ENCODE measurements at places on chromosomes 1 and 21. TPM values are rescaled to one million over a fixed set of nuclear protein-coding genes. Genes with fewer than 3 reads are reported as not detected.

DNA sequence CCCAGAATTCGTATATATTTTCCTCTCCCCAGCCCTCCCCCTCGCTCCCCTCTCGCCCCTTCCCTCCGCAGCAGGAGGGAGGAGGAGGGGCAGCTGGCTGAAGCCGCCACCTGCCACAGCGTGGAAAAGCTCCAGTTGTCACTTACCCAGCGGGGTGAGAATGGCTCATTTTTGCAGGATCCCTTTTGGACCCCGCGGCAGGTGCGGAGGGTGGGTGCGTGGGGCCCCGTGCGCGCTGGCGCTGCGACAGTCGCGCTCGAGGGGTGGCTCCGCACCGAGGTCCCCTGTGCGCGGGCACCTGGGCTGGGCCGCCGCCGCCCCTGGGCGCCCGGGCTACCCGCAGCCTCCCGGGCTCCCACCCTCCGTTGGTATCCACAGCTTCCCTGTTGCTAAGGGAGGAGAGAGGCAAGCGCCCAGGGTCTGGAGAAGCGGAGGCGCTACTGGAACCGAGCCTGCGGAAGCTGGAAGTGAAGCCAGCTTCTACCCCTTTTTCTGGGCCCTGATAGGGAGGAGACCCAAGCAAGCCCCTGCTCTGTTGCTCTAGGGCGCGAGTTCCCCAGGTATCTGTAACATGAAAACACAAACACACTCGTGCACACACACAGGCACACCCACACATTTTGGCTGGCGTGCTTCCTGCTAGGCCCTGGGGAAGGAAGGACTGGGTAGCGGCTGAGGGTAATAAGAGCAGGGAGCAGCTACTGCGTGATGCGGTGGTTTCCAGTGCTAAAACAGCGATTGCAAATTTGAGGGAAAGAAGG, at the start of gene ERICH3:
Gene ERICH3 (minus strand): TSS at position 442 of the 761 bp plus-strand sequence. CDS start 273 bp downstream, at position 169.
- DNase-seq = peak; percentile 4

- DNase-seq = no peak
Observed at GRCh38 chr21:26421724-26422123, 151.4 kb downstream of the CYYR1 start.

Gene BEND5
- total RNA-seq = 12.5 TPM

Gene HTR1D
- not detected for total RNA-seq

- no peak for DNase-seq
Observed at GRCh38 chr1:151859891-151860293, 6.4 kb upstream of the THEM5 start.

GRCh38 chr1:48203287-48203900, 19.1 kb upstream of the SLC5A9 start:
- DNase-seq = no peak

DNA sequence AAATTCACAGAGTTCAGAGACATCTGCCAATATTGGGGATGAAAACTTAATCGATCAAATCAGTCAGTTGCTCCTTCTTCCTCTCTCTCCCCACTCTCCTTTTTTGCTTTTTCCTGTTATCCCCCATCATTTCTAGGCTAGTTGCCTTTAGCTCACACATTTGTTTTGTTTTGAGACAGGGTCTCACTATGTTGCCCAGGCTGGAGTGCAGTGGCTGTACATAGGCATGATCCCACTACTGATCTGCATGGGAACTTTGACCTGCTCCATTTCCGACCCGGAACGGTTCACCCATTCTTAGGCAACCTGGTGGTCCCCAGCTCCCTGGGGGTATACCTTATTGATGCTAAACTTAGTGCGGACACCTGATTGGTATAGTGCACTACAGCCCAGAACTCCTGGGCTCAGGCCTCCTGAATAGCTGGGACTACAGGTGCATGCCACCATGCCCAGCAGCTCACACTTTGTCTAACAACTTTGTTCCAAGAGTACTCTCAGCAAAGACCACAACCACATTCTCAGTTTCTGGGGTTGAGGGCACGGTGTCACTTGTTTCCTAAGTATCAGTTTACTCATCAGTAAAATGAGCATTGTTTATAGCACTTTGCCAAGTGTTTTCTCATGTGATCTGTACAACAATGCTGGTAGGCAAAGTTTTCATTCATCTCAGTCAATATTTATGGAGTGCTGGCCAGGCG, 6.7 kb upstream of the ELOA start:
- DNase-seq = no peak

DNA sequence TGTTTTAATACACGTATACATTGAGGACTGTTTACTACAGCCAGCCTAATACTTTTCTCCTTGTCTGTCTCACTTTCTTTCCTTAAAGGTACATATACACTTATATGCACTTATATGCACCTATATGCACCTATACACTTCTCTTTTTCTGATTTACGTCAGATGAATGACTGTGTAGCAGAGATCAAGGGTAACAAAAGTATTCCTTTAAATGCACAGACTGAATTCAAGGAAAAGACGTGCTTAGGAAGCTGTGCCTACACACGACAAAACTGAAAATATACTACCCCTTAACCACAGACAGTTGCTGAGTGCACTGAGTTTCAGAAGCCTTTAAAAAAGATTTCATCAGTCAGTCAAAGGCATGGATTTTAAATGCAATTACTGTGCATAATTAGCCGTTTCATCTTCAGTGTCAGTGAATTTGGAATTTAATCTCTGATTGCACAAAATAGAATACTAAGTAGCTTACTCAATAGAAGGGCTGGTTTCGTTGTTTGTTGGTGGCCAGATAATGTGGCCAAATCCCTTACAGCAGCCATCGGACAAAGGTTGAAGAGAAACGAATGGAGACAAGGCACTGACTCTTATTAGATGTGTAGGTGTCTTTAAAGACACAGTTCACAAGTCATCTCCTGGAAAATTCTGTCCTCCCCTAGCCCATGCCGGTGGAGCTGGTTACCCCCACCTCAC, 38.3 kb upstream of the TARBP1 start:
- no peak for DNase-seq
